ENCODE measurements at places on chromosomes 1 and 21.

DNA sequence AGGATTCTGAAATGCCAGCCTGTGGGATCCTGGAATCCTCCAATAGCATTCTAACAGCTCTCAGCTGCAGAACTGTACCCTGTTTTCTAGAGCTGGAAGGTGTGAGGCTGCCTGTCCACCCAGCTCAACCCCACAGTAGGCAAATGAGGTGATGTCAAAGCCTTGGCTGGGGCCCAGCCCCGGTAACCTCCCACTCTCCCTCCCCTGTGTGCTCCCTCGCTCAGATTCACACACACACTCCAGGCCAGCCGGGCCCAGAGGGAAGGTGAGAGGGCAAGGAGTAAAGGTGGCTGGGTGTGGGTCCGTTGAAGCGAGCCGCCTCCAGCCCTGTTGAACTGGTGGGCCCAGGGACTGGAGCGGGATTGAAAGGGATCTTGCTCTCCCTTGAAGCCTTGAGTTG is at the start of gene BSND:
Gene BSND (plus strand): TSS at position 257 of the 400 bp plus-strand sequence. CDS start 254 bp downstream, outside the sequence.
- DNase-seq = no peak

- DNase-seq = no peak
These were observed 122.3 kb upstream of the ADAR start for GRCh38 chr1:154730259-154730658.

GRCh38 chr1:57736940-57737339 is 313.1 kb upstream of the DAB1 start:
- no peak for DNase-seq

- peak; percentile 58 for DNase-seq
These were observed 14.1 kb upstream of the NUAK2 start for GRCh38 chr1:205335692-205336091.

Measured in substantia nigra (tissue), 51 donors.